Upper lobe of left lung (tissue), 6 donors: ENCODE measurements at places on chromosomes 1 and 21.

- DNase-seq = no peak
Measured at GRCh38 chr1:108639899-108640560, 20.9 kb downstream of the HENMT1 start.

DNA sequence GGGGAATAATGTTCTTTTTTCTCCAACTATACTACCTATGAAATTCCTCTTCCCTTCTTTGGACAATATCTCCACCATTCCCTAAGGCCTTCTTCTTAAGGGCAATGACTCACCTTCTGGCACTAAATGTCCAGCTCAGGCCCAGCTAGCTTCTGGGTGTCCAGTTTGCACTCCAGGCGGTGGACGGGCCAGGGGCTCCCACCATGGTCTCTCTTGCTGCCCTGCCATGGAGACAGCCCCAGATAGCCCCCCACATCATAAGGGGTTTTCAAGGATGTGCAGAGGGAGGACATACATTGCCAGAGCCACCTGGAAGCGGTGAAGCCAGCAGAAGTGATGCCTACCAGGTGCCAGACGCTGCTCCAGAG, 43.8 kb downstream of the C1orf198 start:
- DNase-seq = no peak

DNA sequence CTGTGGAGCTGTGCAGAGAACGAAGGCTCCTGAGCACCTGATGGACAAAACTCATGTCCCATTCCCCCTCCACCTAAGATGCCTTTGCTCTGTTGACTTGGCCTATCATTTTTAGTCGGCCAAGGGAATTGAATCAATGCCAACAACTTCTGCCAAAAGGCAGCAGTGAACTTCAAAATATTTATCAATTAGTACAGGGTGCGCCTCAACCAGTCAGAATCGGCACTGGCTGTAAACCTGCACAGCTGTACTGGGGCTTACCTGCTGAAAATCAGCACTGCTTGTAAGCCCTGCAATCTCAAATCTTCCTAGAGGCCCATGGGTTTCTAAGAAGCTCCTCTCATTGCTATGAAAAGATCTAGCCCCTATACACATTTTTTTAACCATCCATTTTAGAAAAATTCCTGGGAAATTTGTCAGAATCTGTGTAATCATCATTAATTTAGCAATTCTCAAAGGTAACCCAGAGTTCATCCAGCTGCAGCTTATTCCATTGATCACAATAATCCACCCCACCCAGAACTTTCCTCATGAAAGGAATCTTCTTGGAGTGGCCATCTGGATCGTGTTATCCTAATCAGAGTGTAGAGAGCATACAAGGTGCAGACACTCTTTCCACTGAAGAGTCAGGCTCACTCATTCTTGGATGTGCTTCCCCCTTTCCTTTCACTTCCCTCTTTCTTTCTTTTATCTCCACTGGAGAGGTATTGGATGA, 40.2 kb downstream of the ADAMTS1 start:
- DNase-seq = no peak

DNA sequence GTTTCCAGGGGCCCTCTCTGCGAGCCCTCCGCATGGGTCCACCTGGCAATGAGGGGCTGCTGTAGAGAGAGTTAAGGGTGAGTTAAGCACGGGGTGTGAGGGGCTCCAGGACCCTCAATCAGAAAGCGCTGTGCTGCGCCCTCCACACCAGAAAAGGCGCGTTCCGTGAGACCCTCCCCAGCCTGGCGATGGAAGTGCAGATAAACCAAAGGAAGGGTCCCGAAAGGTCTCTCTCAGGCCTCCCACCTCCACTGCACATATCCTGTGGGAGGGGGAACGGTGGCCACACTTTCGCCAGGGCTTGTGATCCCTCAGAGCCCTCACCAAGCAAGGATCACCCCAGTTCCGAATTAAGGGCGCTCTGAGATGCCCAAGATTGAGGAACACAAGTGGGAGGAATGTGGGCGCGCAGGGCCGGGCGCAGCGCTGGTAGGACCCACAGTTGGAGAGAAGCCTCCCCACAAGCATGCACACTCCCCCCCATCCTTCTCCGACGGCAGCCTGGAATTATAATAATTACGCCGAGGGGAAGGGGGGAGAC, 1.1 kb downstream of the WNT3A start:
- no peak for DNase-seq

DNA sequence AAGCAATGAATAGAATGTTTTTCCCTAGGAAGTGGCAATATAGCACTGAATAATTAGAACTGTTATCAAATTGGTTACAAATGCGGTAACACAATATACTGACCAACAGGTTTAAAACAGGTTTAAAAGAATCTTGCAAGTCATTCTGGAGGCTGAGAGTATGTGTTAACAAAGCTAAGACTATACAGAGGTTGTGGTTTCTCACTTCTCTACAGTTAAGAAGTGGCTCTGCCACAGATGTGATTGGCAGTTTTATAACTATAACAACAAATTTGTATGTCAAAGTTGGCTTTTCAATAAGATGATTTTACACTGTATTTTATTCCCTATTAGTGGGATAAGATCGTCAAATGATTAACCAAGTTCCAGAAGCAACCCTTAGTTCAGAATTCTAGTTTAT, 7.1 kb downstream of the ANGEL2 start:
- DNase-seq = no peak

DNA sequence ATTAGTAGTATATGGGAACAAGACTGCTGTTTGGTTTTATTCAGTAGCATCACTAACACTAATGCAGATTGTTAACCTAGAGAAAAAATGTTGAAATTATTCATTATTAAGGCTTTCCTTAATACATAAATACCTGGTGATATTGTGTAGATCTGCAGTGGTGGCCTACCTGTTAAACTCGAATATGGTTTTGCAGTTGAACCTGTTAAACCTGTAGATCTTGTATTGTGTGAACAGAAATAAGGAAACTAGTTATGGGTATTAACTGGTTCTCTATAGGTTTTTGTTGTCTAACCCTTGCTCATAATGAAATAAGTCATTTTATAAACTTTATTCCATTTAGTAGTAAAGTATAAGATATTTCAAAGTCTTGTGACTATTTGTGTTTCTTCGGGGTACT, 23.9 kb downstream of the PKN2 start:
- no peak for DNase-seq

- DNase-seq = no peak
Measured at GRCh38 chr1:192903142-192903541, 94.3 kb downstream of the RGS2 start.

DNA sequence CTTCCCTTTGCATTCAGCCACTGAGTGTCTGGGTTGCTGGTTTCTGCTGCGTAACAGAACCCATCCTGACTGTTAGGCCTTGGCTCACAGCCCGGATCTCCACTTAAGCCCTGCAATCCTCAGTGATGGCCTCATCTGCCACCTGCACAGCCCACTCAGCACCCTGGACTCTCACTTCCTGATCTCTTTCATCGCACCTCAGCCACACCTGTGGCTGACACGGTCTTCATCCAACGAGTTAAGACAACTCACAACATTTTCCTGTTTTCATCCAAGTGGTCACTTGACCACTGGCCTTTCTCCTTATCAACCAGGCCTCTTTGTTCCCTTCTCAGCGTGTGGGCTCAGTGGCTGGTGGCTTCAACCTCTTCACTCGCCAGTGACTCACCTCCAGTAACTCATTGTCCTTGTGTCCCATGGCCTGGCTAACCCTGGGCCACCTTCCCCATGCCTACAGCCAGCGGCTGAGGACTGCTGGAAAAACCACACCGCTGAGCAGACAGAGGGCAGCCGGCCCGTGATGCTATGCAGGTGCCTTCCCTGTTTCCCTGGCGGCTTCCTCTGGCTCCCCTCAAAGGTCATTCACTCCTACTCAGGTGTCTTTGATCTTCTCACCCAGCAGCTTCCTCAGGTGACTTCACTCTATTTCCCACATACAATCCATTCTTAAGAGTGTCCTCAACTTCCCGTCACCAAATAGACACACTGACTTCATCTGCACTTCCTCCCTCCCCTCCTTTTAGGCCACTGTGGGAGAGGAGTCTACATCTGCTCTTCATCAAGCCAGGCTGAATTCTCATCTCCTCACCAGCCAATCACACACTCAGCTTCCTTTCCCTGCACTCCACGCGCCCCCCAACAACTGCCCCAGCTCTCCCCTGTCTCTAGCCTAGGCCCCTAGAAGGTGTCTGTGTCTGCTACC, 19.9 kb upstream of the EDN2 start:
- DNase-seq = peak; percentile 71

DNA sequence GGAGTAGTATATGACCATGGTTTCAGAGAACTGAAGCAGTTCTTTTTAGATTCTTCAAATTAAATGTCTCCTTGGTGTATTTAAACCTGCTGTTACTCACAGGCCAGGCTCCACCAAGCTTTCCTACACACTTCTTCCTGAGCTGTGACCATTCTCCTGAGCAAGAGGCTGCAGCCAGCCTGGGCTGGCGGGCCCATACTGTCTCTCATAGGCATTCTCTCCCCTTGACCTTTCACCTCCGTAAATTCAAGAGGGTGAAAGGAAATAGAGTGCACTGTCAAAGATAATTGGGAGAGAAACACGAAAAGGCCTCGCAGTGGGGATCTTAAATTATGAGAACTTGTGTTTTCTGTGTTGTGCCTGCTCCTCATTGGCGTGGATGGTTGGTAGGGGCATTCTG, 2.3 kb downstream of the ARF1 start:
- DNase-seq = no peak

DNA sequence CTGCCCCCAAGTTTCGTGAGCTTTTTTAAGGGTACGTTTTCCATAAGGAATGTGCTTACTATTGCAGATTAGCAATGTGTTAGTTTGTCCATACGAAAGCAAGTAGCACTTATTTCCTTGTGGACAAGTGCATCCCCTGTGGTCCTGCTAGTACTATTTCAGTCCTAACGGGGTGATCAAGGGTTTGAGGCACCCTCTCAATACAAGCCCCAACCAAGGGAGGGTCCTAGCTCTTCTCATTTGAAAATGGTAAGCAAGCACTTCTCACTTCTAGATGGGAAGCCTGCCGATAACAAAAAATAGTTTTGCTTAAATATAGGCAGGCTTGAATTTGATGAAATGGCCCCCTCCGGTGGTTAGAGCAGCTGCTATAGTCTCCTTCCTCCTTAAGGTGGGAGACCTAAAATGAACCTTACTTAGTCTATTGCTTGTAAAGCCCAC, 64.0 kb upstream of the HMCN1 start:
- DNase-seq = no peak

DNA sequence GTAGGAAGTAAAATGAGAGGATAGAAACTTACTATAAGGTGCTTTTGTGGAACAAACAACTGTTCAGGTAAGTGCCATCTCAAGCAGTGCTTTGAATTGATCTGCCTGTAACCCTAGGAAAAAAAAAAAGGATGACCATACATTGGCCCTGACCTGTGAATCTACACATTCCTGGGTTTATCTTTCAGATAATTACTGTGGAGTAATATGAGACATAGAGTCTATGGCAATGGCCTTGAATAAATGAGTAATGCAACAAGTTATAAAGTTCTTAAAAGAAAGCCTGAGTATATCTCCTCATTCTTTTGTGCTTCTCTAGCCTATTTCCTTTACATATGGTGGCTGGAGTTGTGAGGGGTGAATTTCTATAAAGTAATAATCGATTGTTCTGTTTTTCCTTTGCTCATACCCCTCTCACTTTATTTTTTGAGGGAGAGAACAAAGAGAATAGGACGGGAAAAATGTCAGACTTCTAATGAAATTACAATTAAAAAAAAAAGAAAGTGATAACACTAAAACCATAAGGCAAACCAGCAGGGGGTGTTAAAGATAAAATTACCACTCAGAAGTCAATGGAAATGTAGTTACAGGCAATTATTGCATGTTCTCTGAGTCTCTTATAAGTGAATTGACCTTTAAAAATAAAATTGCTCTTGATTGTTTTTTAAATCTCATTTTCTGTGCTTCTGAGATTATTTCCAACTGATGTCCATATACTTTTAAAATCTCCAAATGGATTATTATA, 12.4 kb upstream of the ATP1A1 start:
- DNase-seq = no peak

- no peak for DNase-seq
Measured at GRCh38 chr21:45937721-45938452, 43.7 kb upstream of the COL6A1 start.

DNA sequence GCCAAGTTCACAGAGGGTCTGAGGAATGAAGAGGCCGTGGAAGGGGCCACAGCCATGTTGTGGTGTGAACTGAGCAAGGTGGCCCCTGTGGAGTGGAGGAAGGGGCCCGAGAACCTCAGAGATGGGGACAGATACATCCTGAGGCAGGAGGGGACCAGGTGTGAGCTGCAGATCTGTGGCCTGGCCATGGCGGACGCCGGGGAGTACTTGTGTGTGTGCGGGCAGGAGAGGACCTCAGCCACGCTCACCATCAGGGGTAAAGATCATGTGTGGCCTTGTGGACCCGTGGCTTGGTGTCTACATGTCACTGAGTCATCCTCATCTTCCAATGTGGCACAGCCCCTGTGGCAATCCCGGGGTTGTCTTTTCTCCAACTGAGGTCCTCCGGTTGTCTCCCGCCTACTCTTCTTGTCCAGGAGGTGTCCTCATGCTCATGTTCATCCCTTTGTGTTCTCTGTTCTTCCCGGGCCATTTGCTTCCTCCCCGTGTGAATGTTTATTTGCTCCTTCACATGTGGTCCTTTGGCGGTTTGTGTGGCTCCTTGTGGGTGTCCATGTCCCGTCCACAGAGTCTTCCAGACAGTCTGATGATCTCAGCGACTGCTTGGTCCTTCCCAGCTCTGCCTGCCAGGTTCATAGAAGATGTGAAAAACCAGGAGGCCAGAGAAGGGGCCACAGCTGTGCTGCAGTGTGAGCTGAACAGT, 84.2 kb downstream of the OBSCN start:
- DNase-seq = peak; percentile 51

DNA sequence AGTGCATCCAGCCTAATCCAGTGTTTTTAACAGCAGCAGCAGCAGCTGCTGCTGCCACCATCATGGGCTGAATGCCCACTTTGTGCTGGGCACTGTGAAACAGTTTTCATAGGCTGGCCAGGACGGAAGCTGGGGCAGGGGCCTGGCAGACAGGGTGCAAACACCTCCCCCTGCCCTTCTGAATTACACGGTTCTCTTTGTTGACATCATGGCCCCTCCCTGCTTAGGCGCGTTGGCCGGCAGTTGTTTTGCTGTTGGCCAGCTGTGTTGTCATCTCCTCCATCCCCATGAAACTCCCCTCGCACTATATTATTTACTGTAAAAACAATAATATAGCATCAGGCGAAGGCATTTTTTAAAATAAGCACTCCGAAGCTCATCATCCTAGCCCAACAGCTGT, 33.1 kb downstream of the PTPRU start:
- DNase-seq = no peak

DNA sequence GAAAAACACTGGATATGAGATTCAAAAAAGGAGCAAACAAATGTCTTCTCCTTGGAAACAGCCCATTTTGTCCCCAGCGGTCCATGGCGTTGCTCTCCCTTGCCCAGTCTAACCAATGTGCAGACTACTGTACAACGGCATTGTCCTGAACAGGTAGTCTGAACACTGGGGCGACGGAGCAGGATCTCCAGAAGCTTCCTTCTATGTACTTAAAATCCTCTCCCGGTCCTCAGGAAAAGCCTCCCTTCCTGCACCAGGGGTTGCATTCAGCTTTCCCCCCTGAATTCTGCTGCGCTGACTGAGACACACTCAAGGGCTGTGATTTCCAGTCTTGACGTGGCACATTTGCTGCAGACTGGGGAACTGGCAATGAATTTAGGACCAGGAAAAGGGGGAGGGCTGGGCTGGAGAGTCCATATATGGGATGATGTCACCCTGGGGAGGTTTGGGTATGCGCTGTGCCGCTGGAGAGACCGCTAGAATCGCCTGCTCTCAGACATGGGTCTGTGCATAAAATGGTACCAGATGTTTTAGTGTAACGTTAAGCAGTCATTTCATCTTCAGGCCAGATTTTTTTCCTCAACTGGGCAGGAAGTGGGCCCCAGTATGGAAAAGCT, 275.9 kb upstream of the C1orf105 start:
- peak; percentile 37 for DNase-seq
